ENCODE measurements at places on chromosomes 13 and 19.

DNA sequence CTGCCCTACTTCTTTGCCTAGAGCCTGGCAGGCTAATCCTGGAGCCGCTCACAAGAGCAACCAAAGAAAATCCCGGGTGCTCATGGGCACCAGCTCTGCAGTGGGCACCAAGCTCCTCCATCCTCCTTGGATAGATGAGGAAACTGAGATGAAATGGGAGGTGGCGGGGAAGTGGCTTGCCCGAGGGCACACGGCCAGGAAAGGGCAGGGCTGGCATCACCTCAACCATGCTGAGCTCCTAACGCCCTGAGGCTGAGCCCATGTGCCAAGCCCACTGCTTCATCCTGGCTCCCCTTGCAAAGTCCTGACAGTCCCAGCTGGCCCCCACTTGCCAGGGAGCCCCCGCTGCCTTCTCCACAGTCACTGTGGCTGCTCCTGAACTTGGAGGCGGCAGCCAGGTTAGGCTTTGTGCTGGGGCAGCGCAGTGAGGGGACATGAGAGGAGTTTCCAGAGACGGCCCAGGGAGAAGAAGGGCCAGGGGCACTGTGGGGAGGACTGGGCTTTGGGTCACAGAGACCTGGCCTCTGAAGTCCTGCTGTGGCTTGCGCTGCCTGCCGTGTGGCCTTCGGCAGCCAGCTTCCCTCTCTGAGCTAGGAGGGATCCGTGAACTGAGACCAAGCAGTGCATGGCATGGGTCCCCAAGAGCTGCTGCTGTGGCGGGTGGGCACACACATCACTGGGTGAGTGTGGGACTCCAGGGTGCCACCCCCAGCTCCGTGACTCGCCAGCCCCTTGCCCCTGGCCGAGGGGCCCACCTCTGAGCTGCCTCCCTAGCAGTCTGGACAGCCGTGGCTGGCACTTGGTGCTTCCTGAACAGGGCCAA lies 17.5 kb downstream of the TMED1 start:
- DNase-seq: no peak

- DNase-seq: no peak
These were observed 15.6 kb upstream of the NANOS3 start for GRCh38 chr19:13861392-13861713.

GRCh38 chr13:111115061-111115964 lies at the start of gene ARHGEF7:
Gene ARHGEF7, plus strand, starts transcription at chr13:111115310. Its CDS starts 217 bp downstream, at chr13:111115527.
- no peak for DNase-seq

DNA sequence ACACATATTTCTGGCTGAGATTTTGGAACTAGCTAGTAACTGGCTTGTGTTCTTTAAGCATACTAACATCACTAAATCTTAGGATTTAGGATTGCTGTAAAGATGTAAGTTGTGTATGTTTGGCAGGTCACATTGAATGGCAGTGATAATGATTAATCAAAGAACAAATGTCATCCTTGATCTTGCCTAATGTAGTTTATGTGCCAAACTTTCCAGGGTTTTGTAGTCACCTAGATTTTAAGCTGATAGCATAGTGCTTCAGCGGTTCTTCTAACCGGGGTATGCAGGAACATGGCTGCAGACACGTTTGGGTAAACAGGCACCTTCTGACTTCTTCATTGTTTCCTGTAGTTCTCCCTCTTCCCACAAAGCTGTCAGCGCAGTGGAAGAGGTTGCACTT lies 9.7 kb downstream of the CLN5 start:
- DNase-seq: no peak

DNA sequence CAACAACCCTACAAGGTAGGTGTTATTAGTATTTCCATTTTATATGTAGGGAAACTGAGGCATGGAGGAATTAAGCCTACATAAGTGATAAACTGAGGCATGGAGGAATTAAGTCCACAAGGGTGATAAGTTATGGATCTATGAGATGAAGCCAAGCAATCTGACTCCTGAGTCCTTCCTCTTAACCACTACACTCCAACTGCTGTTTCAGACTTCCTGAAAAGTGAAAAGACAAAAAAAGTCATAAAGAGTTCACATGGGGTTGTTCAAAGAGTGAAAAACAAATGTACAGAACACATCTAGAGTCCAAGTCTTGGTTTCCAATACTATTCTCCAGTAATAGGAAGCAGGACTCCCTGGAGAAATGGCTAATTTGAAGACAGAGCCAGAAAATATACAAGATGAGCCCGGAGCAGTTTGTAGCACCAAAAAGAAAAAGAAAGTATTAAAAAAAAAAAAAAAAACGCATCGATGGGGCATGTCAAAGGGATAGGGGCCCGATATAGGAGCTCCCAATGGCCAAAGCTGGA lies 12.1 kb downstream of the CRYL1 start:
- no peak for DNase-seq

GRCh38 chr19:38142176-38143035 lies 81.6 kb downstream of the DPF1 start:
- DNase-seq: no peak

DNA sequence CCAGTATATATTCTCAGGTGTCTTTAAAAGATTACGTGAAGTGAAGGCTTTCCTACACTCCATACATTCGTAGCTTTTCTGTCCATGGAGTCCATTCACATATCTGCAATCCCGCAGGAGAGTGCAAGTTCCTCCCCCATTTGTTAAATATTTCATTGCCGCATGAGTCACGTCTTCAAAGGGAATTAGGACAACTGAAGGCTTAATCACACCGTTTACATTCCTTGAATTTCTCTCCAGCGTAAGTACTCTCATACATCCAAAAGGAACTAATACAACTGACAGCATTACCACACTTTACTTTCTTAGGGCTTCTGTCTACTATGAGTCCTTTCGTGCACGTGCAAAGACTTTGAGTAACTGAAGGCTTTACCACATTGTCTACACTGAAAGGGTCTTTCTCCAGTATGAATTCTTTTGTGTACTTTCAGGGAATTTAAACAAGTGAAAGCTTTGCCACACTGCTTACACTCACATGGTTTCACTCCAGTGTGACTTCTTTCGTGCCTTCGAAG lies 29.0 kb upstream of the ZNF564 start:
- peak; percentile 86 for DNase-seq

- peak; percentile 10 for DNase-seq
These were observed 174.5 kb downstream of the KCTD12 start for GRCh38 chr13:76711550-76712182.

GRCh38 chr13:110633776-110634175 lies 18.4 kb downstream of the NAXD start:
- no peak for DNase-seq

DNA sequence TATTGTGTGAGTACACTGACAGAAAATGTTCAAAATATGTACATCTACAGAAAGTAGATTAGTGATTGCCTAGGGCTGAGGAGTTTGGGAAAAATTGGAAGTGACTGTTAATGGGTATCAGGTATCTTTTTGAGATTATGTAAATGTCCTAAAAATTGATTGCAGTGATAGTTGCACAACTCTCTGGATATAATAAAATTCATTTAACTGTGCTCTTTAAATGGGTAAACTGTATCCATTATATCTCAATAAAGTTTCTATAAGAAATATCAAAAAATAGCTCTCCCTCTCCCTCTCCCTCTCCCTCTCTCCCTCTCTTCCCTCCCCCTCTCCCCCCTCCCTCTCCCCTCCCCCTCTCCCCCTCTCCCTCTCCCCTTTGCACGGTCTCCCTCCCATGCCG lies 9.4 kb upstream of the ZNF227 start:
- DNase-seq: no peak

GRCh38 chr13:111202745-111203144 lies 87.6 kb downstream of the ARHGEF7 start:
- no peak for DNase-seq

- DNase-seq: peak; percentile 17
These were observed 66.2 kb upstream of the XPO4 start for GRCh38 chr13:20968745-20969144.

DNA sequence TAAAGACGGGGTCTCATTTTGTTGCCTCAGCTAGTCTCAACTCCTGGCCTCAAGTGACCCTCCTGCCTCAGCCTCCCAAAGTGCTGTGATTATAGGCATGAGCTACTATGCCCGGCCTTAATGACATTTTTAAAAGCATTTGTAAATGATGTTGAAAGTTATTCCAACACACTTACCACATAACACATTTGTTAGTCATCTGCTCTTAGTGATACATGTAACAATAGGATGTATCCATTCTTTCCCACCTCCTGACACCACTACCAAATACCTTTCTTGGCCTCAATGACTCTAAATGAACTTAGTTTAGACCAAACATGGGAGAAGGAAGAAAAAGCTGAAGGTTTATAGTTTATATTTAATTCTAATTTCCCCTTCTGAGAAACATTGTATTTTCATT lies 59.8 kb upstream of the MEDAG start:
- DNase-seq: peak; percentile 43

GRCh38 chr13:74187564-74187963 lies 53.4 kb upstream of the KLF12 start:
- peak; percentile 58 for DNase-seq

- DNase-seq: no peak
These were observed 1109.5 kb downstream of the SLITRK1 start for GRCh38 chr13:82772816-82773215.

GRCh38 chr13:111632906-111633305 lies 312.5 kb downstream of the TEX29 start:
- DNase-seq: no peak

- DNase-seq: no peak
These were observed 4.2 kb downstream of the PRR36 start for GRCh38 chr19:7869910-7870511.

DNA sequence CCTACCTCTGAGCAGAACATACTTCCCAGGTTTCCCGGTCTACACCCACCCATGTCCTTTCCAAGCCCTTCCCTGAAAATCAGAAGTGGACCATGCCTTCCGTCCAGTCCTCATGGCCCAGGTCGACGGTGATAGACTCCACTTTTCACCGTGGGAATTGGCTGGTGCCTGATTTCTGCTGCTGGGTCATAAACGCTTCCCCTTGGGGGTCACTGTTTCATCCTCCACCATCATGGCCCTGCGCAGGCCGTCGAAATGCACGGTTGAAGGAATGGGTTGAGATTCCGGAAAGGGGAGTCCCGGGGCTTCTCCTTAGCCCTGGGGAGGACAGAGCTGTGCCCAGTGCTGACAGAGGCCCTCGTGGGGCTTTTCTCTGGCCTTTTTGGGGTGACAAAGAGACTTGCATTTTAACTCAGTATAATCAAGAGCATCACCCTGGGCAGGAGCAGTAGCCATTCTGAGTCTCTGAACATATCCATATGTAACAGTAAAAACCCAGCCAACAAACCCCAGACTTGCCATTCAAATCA lies 75.5 kb downstream of the SOX1 start:
- no peak for DNase-seq

GRCh38 chr13:97911311-97912138 lies 42.0 kb upstream of the IPO5 start:
- DNase-seq: peak; percentile 8

DNA sequence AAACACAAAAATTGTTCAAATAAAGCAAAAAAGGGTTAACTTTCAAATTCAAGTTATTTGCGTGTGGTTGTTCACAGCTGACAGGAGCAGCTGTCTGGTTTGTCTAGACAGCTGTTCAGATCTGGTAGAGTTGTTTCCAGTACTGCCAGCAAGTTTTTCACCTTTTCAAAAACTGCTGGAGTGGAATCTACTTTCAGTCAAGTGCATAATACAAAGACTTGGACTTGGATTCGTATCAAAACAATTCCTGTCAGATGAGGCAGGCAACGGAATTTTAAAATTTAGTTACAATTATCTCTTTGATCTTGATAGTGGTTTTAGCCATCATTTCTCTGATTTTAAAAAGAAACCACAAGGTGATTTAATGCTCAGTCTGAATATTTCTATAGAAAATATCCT lies 51.7 kb upstream of the EEF1AKMT1 start:
- DNase-seq: no peak

DNA sequence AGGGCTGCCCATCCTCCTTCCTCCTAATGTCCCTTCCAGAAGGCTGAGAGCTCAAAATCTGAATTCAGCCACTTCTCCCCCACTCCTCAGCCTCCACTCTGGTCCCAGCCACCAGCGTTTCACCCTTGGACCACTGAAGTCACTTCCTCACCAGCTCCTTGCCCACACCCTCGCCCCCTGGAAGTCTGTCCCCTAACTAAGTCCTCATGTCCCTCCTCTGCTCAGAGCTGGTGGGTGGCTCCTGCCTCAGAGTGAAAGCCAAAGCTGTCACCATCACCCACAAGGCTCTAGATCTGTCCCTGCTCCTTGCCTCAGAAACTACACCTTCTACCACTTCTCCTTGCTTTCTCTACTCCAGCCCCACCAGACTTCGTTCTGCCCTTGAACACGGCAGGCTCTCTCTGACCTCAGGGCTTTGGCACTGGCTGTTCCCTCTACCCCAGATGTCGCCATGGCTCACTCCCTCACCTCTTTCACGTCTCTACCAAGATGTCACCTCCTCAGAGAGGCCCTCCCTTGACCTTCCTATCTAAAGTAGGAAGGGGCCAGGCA lies 1.7 kb downstream of the ERCC1 start:
- no peak for DNase-seq

GRCh38 chr13:50846861-50847475 lies 3.5 kb upstream of the DLEU7 start:
- no peak for DNase-seq

Measured in RCC 7860 (cell line).